Stimulated activated naive CD8-positive, alpha-beta T cell treated with anti-CD3 and anti-CD28 coated beads, Interleukin-15, Interleukin-2, amounts not matched to agents 100 U/mL and 50 U/mL, for 24 hours (primary cell): ENCODE measurements at places on chromosomes 11 and 22.

GRCh38 chr11:37110385-37110784 lies 512.3 kb upstream of the RAG2 start:
- DNase-seq = no peak

GRCh38 chr22:45717789-45718188 lies 46.2 kb downstream of the ATXN10 start:
- DNase-seq = no peak

GRCh38 chr11:45850446-45850845 lies 3.2 kb downstream of the CRY2 start:
- no peak for DNase-seq

DNA sequence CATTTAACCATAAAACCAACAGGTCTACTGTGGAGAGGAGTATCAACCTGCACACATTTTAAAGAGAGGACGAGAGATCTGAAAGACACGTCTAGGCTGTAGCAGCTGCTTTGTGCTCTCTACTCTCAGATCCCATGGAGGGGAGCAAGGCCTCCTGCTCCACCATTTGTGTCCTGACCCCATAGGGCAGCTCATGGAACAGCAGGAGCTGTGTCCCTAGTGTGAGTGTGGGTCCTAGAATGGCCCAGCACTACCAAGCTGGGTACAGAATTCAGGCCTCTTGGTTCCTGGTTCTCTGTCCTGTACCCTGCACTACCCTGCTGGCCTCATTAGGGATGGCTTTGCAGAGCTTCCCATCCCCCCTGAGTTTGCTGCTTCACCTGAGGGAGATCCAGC lies 76.5 kb downstream of the DHCR7 start:
- no peak for DNase-seq

GRCh38 chr11:46322759-46323158 lies 24.5 kb upstream of the DGKZ start:
- DNase-seq = peak; percentile 45

DNA sequence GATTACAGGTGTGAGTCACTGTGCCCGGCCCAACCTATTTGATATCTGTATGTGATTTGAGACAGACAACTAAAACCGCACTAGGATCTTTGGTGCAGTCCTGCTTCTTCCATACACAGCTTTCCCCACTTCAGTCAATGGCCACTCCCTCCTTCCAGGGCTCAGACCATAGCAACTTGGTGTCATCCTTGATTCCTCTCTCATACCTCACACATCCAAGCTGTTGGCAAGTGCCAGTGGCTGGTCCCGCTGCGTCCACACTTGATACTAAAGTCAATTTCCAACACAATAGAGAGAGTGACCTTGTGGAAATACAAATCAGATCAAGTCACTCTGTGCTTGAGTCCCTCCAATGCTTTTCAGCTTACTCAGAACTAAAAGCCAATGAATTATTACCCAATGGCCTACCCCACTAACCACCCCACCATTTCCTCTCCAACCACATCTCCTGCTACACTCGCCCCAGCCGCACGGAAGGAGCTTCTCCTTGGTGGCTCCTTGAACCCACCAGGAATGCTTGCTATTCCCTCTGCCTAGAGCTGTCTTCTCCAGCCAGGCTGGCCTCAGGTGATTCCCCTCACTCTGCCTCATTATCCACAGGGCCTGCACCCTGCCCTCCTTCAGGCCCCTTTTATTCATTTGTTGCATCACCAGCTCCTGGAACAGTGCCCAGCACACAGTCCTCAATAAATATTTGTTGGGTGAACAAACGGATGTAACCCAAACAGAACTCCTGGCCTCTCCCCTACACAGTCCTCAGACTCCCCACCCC lies 12.9 kb downstream of the ABTB2 start:
- no peak for DNase-seq

DNA sequence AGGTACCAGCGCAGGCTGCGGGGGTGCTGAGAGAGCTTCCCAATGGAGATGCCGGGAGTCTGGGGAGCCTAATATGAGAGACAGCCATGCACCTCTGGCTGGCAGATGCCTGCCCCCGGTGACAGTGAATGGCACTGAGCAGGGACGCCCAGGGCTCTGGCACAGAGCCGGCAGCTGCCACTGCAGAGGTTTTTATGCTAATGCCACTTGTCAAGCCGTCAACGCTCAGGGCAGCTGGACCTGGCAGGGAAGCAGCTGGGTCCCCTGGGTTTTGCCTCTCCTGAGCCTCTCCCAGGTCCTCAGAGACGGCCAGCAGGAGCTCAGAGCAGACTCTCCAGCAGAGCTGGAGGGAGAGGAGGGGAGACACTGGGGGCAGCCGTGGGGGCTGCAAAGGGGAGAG lies 573.6 kb downstream of the BUD13 start:
- DNase-seq = no peak

DNA sequence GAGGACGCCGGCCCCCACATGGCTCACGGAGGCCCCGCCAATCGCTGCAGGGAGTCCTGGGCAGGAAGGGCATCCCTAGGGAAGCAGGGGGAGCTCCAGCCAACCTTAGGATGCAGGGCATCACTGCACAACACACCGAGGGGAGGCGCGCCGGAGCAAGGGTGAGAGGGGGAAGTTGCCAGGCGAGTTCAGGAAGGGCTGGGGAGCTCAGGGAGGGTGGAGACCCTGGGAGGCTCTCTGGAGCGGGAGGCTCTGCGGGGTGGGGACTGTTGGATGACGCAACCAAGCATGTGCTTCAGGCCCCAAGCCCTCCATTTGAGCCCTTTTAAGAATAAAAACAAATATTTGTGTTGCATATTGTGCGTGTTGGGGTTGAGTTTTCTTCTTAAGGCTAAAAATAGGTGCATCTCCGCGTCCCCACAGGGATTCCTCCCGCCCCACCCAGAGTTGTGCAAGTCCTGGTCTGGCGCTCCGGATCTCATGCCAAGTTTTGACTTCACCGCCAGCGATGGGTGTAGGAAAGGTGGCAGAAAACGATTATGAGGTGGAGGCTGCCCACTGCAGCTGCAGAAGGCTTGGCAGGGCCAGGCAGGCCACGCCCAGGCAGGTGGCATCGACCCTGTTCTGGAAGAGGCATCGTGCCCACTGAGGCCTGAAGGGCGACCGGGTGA lies 65.2 kb downstream of the WNT7B start:
- no peak for DNase-seq

DNA sequence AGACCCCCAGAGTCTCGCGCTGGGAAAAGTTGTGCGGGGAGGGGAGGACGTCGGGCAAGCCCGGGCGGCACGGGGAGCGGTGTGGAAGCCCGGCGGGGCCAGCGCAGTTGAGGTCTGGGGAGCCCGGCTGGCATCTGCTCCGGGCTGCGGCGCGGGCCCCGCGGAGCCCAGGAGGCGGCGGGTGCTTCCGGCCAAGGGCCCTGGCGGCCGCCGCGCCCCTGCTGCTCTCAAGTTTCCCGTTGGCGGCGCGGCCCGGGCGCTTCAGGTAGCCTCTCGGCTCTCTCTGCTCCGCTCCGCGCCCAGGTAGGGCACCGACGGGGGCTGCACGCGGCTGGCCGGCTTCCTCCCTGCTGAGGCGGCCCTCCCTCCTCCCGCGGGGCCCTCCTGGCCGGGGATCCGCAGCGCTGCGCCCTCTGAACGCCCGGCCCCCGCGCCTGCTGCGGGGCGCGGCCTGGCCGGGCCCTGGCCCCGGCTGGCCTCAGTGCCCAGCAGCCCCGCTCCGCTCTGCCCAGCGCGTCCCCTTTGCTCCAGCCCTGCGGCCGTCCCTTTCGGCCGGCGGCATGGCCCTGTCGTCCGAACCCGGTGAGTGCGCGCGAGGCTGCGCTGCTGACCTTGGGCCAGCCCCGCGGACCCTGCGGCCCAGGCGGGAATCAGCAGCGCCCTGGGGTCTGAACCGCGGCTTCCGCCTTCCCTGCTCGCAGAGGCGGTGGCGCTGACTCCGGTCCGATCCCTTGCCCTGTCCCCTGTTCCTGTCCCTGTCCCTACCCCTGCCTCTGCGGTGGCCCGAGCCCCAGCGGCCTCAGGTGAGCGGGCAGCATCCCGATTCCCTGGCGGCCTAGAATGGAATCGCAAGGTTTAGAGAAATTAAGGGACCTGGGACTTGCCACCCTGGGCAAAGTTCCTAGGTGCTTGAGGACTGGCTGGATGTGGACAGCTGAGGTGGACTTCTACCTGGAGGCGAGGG lies 4.3 kb upstream of the AMPD3 start:
- peak; percentile 56 for DNase-seq

- DNase-seq = no peak
Measured at GRCh38 chr11:31375879-31376278, 6.2 kb downstream of the DNAJC24 start.

GRCh38 chr22:22897947-22898346 lies 10.3 kb downstream of the IGLL5 start:
- DNase-seq = no peak

GRCh38 chr22:24693379-24693778 lies 81.1 kb downstream of the PIWIL3 start:
- DNase-seq = no peak

DNA sequence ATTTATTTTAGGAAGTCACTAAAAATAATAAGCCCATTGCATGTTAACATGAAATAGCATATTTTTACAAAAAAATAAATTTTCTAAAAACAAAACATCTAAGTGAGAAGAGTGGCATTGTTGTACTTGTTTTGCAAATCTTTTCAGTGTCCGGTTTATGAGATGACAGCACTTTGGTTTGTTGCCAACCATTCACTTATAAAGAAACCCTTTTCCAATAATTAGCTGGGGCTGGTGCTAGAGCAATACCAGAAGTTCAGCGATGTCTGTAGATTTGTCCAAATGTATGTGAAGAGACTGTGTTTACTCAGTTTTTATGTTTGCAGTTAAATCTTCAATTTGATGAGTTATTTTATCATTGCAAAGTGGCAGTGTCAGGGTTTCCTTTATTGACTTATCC lies 22.1 kb upstream of the KRTAP5-7 start:
- no peak for DNase-seq

GRCh38 chr11:2589538-2589934 lies 110.3 kb downstream of the KCNQ1OT1 start:
- no peak for DNase-seq

GRCh38 chr11:122453586-122453985 lies 201.9 kb upstream of the UBASH3B start:
- DNase-seq = no peak

GRCh38 chr22:40211476-40212054 lies 33.8 kb downstream of the TNRC6B start:
- no peak for DNase-seq

- DNase-seq = no peak
Measured at GRCh38 chr11:32963721-32964120, 52.0 kb upstream of the DEPDC7 start.

- no peak for DNase-seq
Measured at GRCh38 chr22:23419171-23419570, 160.9 kb downstream of the IGLL1 start.

DNA sequence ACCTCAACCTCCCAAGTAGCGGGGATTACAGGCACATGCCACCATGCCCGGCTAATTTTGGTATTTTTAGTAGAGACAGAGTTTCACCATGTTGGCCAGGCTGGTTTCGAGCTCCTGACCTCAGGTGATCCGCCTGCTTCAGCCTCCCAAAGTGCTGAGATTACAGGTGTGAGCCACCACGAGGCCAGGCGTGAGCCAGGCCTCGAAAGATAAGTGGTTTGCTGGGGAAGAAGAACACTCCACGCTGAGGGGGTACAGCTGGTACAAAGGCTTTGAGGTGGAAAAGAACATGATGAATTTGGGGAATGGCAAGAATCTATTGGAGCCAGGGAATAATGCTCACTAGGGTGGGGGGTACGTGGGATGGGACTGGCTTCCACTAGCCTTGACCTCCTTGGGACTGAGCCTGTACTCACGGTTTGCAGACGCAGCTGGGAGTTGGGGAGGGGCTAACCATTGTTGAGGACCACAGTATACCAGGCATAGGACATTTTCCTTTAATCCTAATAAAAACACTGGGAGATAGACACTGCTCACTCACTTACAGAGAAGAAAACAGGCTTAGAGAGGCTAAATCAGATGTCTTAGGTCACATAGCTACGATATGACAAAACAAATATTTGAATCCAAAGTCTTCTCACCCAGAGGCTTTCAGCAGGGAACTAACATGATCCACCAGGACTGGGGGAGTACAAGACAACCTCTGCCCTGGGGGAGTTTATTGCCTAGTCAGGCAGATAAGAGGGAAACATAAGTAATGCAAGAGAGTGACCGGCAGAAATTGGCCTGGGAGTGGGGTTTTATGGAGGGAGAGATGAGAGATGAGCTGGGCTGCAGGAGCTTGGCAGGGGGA lies 4.9 kb downstream of the SLCO2B1 start:
- DNase-seq = no peak

GRCh38 chr11:129249923-129250322 lies 57.8 kb upstream of the ARHGAP32 start:
- DNase-seq = no peak

GRCh38 chr11:118319337-118319707 lies 14.8 kb downstream of the CD3E start:
- DNase-seq = no peak

- DNase-seq = no peak
Measured at GRCh38 chr11:30481330-30481729, 104.8 kb downstream of the MPPED2 start.

- DNase-seq = no peak
Measured at GRCh38 chr11:120039039-120039438, 98.9 kb downstream of the TRIM29 start.

- DNase-seq = no peak
Measured at GRCh38 chr22:39699631-39700360, 129.2 kb downstream of the CACNA1I start.

- no peak for DNase-seq
Measured at GRCh38 chr22:35275580-35275979, 18.3 kb downstream of the HMGXB4 start.

DNA sequence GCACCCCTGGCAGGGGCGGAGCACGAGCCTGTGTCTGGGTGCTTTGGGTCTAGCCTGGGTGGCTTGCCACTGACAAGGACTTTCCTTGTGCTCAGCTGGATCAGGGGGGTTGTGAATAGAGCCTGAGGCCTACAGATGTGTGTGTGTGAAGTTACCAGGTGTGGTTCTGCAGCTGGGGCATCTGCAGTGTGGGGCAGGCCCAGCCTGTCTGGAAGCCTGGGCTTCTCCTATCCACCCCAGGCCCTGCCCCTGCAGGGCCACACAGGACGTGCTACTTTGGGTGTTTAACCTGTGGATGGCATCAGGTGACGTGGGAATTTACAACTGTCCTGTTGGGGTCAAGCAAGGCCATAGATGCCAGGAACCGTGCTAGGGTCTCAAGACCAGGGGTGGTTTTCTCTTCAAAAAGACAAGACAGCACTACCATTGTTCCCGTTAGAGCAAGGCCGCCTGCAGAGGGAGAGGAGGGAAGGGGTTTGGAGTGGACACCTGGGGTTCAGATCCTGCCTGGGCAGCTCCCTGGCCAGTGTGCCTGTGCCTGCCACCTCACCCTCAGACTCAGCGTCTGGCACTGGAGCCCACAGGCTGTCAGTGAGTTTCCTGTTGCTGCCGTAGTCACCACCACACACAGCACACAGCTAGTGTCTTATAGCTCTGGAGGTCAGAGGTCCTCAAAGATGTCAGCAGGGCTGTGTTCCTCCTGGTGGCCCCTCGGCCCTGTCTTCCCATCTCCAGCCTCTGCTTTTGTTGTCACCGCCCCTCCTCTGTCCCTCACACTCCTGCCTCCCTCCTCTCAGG lies 31.6 kb downstream of the CTTN start:
- no peak for DNase-seq

- no peak for DNase-seq
Measured at GRCh38 chr22:47196881-47197772, 434.7 kb downstream of the TBC1D22A start.

- DNase-seq = peak; percentile 88
Measured at GRCh38 chr22:39090426-39091064, 6.5 kb upstream of the APOBEC3H start.

- no peak for DNase-seq
Measured at GRCh38 chr11:995044-995751, 41.3 kb downstream of the MUC6 start.
